ENCODE measurements at places on chromosomes 2 and 18.

- DNase-seq, result peak; percentile 28
Measured at GRCh38 chr2:64727013-64727767, 73.5 kb upstream of the SERTAD2 start.

DNA sequence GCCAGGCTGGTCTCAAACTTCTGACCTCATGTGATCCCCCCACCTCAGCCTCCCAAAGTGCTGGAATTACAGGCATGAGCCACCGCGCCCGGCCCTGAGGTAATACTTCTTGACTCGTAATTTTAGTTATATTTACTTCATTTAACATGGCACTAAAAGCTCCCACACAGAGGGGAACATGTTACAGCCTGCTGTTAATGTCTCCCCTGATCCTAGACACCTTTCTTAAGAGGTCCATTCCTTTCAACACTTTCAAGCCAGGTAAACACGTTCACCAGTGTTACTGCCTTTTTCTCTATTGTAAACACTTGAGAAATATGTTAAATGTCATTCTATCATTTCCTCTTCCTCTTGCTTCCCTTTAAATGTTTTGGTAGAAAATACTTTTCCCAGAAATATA is 161.4 kb downstream of the METTL4 start:
- no peak for DNase-seq

DNA sequence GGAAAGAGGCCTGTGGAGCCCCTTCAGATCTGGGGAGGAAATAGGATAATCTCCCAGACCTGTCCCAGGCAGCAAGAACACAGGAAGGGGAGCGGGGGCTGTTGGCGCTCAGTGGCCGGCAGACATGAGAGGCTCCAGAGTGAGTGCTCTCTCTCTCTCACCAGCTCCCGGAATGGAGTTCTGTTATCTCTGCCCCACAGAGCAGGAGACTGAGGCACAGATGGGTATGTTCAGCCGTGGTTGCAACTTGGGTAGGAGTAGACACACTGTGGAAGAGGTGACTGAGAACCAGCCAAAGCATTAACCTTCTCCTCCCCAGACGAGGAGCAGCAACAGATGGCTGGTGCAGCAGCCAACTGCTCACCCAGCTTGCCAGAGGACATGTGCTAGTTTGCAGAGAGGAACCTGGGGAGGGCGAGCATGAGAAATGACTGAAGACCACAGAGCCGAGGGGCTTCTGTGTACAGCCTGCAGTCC is 82.0 kb downstream of the NRP2 start:
- DNase-seq, result no peak

- no peak for DNase-seq
Measured at GRCh38 chr2:2686222-2686621, 355.1 kb upstream of the MYT1L start.

DNA sequence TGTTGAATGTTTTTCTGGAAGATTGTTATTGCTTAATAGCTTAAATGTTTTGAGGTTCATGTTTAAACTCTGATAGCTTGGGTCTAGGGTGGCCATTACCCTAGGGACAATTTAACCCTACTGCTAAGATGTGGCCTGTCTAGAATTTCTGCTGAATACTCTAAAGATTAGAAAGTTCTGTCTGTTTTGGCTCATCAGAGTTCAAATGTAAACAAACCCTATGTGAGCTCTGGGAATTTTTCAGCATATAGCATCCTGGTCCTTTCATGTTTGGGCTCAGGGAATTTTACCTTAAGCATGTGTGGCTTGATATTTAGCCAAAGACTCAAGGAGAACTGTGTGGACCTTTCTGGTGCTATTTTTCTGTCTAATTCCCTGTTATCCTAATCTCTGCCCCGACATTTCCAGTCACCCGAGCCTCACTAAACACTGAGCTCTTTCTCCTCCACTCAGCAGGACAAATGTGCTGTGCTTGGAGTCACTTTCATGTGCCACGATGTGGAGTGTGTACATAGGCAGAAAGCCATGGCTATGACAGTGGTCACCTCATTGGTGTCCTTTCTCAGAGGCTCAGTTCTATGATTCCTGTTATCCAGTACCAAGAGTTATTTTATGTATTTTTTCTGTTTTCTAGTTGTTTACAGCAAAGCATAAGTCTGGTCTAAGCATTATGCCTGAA is 492.5 kb upstream of the SPHKAP start:
- no peak for DNase-seq

DNA sequence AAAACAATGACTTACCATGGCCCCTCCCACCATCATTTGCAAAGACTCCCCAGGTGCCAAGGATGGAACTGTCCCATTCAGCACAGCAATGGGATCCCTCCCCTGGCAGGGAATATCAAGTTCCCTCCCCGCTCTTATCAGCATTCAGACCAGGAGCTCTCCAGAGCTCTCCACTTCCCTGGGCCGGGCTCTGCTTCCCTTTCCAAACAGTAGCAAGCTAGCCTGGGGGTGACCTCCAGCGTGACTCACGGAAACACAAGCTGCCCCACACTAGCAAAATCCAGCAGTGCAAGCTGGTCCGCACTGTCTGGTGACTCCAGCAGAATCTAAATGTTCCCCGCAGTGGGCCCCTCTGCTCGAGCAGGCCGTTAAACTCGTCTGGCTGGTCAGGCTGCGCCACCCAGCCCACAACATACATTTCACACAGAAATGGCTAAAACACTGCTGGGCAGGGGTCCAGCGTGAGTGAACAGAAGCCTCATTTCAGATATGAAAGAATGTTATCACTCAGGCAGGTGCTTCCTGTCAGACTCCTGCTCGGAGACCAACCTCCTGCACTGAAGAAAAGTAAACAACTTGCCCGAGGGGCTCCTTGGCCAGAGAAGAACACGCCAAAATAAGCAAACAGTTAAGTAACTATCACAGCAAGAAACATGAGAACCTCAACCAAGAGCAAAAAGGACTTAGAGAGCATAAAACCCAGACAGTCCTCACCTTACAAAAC is 33.9 kb downstream of the STAT1 start:
- DNase-seq, result no peak

GRCh38 chr18:59980188-59980637 is 80.4 kb downstream of the PMAIP1 start:
- DNase-seq, result no peak

GRCh38 chr18:55287935-55288868 is 299.8 kb downstream of the TCF4 start:
- no peak for DNase-seq

DNA sequence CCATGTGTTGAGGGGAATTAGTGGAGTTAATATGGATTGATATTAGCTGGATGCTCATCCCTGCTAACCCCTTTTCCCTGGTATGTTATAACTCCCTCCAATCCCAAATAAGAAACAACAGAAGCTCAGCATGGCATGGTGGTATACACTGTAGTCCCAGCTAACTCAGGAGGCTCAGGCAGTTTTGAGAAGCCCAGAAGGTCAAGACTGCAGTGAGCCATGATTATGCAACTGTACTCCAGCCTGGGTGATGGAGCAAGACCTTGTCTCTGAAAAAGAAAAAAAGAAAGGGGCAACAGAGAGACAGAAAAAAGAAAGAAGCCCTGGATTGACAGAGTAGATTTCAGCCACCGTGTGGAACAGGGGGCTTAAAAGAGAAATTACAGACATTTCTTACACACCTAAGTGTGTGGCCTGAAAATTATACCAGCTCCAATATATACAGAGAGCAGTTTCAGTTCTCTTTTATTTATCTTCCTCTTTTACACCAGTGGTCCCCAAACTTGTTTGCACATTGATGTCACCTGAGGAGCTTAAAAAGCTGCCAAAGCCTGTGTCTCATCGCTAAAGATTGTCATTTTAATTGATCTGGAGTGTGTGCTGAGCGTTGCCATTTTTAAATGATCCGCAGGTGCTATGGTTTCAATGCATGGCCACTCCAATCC is 203.6 kb downstream of the UBE2E3 start:
- no peak for DNase-seq

GRCh38 chr2:202375033-202375608 is 1.0 kb upstream of the BMPR2 start:
- DNase-seq, result peak; percentile 12

Measured in CD4-positive, alpha-beta T cell treated with Interleukin-15 for 4 hours (primary cell).